ENCODE measurements at places on chromosomes 12 and 14.

- H3K4me1 ChIP-seq: peaks cover 65% of the 10 kb centered on the region
- peak overlapping the region; percentile 63 for H3K4me3 ChIP-seq
- DNase-seq: no peak
Measured at GRCh38 chr12:64682572-64683277, 72.4 kb downstream of the RASSF3 start.

- H3K27me3 ChIP-seq: peaks cover 32% of the 10 kb centered on the region
- no peak overlapping the region for H3K27ac ChIP-seq
- peaks cover 5% of the 10 kb centered on the region for H3K36me3 ChIP-seq
- no peak for DNase-seq
Measured at GRCh38 chr12:106030210-106031071, 108.3 kb downstream of the NUAK1 start.

GRCh38 chr12:42021469-42021868, 123.2 kb downstream of the GXYLT1 start:
- H3K27me3 ChIP-seq: peaks cover 41% of the 10 kb centered on the region
- peaks cover 11% of the 10 kb centered on the region for H3K4me1 ChIP-seq
- H3K27ac ChIP-seq: no peak overlapping the region
- no peaks in the 10 kb centered on the region for H3K36me3 ChIP-seq
- no peak overlapping the region for H3K4me3 ChIP-seq

- H3K4me3 ChIP-seq: no peak overlapping the region
- H3K4me1 ChIP-seq: no peaks in the 10 kb centered on the region
- no peak for DNase-seq
- H3K36me3 ChIP-seq: peaks cover 2% of the 10 kb centered on the region
- H3K27ac ChIP-seq: no peak overlapping the region
Measured at GRCh38 chr14:36617824-36618223, 35.4 kb upstream of the NKX2-8 start.

DNA sequence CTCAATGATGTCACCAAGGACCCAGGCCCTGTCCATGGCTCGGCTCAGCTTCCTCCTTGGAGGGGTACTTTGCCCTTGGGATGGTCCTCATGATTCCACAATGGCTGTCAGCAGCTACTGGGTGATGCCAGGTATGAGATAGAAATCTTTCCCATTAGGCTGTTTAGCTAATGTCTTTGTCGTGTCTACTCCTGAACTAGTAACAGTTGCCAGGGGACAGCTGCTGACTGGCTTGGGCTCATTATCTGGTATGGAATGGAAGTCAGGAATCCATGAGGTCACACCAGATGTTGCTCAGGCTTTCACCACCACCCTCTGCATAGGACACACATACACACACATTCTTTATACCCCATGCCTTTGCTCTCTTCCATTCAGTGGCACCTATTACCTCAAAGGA, 9.2 kb downstream of the PRPH start:
- no peak overlapping the region for H3K27ac ChIP-seq
- H3K4me3 ChIP-seq: no peak overlapping the region
- no peak for DNase-seq
- H3K27me3 ChIP-seq: peaks cover 59% of the 10 kb centered on the region

DNA sequence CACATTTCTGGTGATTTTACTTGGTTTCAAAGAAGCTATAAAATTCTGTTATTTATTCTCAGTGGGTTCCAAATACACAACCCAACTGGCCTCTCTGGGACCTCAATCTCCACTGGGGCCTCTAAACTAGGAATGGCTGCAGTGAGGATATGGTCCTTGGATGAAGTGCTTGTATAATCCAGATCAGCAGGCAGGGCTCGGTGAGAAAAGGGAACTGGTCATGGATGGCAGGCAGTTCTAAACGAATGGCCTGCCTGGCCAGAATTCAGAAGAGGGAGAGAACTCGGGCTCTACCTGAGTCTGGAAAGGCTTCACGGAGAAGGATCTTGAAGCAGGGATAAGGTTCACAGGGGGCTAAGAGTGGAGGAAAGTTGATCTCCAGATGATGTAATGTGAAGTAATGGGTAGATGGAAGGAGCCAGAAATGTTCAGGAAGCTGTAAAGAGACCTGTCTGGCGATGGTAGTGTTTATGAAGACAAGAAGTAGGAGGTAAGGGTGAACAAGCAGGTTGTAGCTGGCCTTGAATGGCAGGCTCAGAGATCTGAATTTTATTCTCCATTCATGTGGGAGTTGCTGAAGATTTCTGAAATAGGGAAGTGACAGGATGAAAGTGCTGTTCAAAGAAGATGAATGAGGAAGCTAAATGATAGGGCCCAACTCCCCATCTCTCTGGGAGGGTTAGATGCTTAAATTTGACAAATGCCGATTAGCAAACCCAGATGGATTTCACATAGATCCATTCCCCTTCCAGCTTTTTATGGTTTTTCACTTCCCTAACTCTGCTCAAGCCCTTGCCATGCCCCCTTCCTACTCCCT, 31.5 kb upstream of the ANO6 start:
- H3K36me3 ChIP-seq: no peaks in the 10 kb centered on the region
- H3K27me3 ChIP-seq: no peaks in the 10 kb centered on the region
- peak overlapping the region; percentile 48 for H3K27ac ChIP-seq
- no peak for DNase-seq

DNA sequence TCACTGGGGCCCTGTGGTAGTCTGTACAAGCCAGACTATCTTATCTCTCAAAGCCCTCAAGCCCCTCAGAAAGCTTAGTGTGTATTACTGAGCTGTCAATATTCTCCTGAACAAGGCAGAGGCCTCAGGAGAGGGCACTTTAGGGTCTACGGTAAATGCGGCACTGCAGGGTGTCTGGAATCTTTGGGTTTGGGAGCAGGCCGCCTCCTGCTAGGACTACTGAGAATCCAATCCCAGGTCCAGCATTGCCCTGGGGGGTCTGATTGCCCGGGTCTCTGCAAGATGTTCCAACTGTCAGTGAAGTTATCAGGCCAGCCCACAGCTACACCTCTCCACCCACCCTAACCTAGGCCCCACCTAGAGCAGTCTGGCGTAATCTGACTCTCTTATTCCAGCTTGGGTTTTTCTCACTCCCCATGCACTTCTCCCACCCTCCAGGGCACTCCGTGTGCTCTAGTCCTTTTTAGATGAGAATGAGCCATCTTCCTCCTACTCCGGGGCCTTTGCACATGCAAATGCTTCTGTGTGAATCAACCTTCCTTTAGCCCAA, 4.3 kb upstream of the ZFP36L1 start:
- peak overlapping the region; percentile 94 for H3K4me3 ChIP-seq
- H3K27me3 ChIP-seq: no peaks in the 10 kb centered on the region
- peak overlapping the region; percentile 99 for H3K27ac ChIP-seq
- H3K4me1 ChIP-seq: peaks cover 32% of the 10 kb centered on the region
- no peak for DNase-seq
- H3K36me3 ChIP-seq: peaks cover 48% of the 10 kb centered on the region

DNA sequence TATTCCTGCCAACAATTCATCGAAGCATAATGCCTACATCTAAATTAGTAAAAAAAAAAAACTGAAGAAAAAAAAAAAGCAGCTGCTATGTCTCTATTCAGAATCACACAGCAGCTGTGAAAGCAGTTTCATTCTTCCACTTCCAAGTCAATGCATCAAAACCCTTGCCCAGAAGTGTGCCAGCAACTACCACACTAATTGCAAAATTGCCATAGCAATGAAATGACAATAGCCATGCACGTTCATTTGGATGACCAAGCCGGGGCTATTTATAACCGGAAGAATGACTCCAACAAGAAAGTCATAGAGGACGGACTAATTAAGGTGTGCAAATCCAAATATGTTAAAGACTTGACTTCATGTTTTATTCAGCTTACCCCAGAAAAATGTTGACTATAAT, 42.5 kb downstream of the SLC2A13 start:
- no peak for DNase-seq
- no peaks in the 10 kb centered on the region for H3K36me3 ChIP-seq
- H3K27me3 ChIP-seq: no peaks in the 10 kb centered on the region
- H3K4me3 ChIP-seq: no peak overlapping the region

DNA sequence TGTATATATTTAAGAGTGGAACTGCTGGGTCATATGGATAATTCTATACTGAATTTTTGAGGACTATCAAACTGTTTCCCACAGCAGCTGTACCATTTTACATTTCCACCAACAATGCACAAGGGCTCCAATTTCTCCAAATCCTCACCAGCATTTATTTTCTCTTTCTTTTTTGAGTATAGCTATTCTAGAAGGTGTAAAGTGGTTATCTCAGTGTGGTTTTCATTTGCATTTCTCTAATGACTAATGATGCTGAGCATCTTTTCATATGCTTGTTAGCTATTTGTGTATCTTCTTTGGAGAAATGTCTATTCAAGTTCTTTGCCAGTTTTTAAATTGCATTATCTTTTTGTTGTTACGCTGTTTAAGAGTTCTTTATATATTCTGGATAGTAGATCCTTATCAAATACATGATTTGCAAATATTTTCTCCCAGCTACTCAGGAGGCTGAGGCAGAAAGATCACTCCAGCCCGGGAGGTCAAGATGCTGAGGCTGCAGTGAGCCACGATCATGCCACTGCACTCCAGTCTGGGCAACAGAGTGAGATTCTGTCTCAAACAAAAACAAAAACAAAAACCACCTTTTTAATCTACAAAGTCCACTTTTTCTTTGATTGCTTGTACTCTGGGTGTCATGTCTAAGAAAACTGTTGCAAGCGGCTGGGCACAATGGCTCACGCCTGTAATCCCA, 32.8 kb downstream of the GTF2A1 start:
- H3K27ac ChIP-seq: peak overlapping the region; percentile 35
- peak overlapping the region; percentile 16 for H3K4me3 ChIP-seq
- H3K4me1 ChIP-seq: peaks cover 43% of the 10 kb centered on the region
- no peak for DNase-seq
- H3K36me3 ChIP-seq: peaks cover 28% of the 10 kb centered on the region

GRCh38 chr12:2396448-2396871, 343.7 kb downstream of the CACNA1C start:
- H3K4me3 ChIP-seq: no peak overlapping the region
- no peaks in the 10 kb centered on the region for H3K36me3 ChIP-seq

- H3K4me1 ChIP-seq: peaks cover 7% of the 10 kb centered on the region
- no peak for DNase-seq
- peaks cover 2% of the 10 kb centered on the region for H3K36me3 ChIP-seq
- H3K4me3 ChIP-seq: no peak overlapping the region
- no peaks in the 10 kb centered on the region for H3K27me3 ChIP-seq
Measured at GRCh38 chr12:68102731-68103130, 56.8 kb downstream of the IFNG start.

DNA sequence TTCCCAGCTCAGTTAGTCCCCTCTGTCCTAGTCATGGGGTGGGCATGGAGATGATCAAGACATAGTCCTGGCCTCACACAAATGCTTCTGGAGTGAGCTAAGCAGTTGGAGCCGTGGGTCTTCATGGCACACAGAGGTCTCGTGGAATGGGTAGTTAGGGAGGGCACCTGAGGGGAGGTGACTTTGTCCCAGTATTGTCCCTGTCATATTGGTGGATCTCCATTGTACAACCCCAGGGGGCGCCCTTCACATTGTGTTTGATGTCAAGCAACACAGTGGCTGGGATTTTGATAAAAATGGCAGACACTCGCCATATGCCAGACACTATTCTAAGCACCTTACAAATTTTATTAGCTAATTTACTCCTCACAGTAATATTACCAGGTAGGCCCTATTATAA, 175.4 kb upstream of the LHX5 start:
- no peak overlapping the region for H3K27ac ChIP-seq
- H3K36me3 ChIP-seq: peaks cover 1% of the 10 kb centered on the region
- no peak for DNase-seq
- H3K4me3 ChIP-seq: no peak overlapping the region

DNA sequence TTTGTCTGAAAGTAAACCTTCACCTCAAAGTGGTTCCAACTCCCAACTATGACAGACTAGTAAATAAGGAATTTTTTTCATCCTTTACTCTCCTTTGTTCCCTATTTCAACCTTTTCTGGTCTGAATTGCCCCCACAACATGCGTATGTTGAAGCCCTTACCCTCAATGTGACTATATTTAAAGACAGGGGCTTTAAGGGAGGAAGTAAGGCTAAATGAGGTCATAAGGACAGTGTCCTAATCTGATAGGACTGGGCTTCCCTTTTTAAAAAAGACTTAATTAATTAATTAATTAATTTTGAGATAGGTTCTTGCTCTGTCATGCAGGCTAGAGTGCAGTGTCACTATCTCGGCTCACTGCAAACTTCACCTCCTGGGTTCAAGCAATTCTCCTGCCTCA, 86.3 kb downstream of the VCPKMT start:
- peaks cover 13% of the 10 kb centered on the region for H3K4me1 ChIP-seq
- no peak overlapping the region for H3K4me3 ChIP-seq

GRCh38 chr12:111757361-111758119, 9.2 kb upstream of the ALDH2 start:
- no peaks in the 10 kb centered on the region for H3K4me1 ChIP-seq
- no peak overlapping the region for H3K4me3 ChIP-seq
- DNase-seq: no peak
- H3K36me3 ChIP-seq: peaks cover 8% of the 10 kb centered on the region

DNA sequence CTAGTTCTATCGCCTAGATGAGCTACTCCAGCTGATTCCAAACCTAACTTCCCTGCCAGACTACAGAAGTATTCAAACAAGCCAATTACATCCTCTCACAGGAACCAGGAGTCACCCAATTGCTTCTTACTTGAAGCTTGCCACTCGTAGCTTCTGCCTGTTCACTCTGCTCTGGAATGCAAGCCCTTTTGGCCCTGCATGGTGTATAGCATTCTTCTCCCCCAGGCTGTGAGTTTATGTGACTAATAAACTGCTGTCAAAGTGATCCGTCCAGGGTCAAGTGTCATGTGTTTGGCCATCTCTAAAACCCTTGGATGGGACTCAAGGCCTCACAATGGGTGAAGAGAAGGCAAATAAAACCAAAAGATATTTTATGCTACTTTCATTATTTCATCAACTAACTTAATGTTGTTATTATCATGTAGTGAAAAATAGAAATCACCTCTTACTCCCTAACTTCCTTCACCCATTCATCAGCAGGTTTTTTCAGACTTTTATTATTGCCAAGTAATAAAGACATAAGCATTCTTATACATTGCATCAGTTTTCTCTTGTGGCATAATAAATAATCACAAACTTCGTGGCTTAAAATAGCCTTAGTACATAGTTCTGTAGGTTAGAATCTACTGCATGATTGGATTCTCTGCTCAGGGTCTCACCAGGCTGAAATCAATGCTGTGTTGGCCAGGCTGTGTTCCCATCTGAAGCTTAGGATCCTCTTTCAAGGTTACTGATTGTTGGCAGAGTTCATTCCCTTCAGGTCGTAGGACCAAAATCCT, 1981.7 kb upstream of the FLRT2 start:
- no peak overlapping the region for H3K27ac ChIP-seq
- DNase-seq: no peak
- no peaks in the 10 kb centered on the region for H3K4me1 ChIP-seq
- H3K36me3 ChIP-seq: no peaks in the 10 kb centered on the region
- H3K27me3 ChIP-seq: no peaks in the 10 kb centered on the region
- H3K4me3 ChIP-seq: no peak overlapping the region

DNA sequence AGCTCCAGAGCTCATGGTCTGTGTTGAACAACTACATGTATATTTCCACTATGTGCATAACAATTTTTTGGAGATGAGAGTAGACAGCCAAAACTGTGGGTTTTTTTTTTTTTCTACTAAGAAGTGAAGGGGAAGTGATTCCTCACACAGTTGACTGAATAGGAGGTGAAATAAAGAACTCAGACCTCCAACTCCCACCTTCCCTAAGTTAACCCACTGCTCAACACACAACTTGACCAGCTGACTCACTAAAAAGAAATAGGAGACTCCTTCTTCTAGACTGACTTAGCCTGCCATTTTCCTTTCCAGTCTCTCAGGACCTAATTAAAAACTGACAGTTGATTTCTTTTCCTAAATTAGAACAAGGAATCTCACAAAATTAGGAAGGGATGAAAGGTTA, 1.7 kb downstream of the M6PR start:
- no peaks in the 10 kb centered on the region for H3K27me3 ChIP-seq
- peaks cover 35% of the 10 kb centered on the region for H3K36me3 ChIP-seq
- peak overlapping the region; percentile 36 for H3K4me3 ChIP-seq
- DNase-seq: no peak
